Neuronal stem cell (in vitro differentiated cells): ENCODE measurements at places on chromosomes 7 and 10.

DNA sequence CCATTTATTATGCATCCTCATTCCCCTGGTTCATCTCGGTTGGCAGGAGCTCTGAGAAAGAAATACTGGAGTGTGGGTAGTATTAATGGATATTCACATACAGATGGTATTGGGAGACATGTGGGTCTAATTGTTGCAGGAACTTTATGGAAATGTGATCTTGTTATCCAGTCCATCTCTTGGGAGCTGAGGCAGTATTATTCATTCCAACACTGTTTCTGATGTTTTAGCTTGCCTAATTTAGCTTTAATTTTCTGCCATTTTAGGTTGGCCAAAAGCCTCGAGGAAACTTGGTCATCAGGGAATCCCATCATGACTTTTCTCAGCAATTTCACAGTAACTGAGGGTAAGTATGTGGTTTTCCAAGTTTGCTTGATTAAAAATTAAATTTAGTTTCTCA lies 125.7 kb downstream of the ABCA13 start:
- DNase-seq, result no peak

DNA sequence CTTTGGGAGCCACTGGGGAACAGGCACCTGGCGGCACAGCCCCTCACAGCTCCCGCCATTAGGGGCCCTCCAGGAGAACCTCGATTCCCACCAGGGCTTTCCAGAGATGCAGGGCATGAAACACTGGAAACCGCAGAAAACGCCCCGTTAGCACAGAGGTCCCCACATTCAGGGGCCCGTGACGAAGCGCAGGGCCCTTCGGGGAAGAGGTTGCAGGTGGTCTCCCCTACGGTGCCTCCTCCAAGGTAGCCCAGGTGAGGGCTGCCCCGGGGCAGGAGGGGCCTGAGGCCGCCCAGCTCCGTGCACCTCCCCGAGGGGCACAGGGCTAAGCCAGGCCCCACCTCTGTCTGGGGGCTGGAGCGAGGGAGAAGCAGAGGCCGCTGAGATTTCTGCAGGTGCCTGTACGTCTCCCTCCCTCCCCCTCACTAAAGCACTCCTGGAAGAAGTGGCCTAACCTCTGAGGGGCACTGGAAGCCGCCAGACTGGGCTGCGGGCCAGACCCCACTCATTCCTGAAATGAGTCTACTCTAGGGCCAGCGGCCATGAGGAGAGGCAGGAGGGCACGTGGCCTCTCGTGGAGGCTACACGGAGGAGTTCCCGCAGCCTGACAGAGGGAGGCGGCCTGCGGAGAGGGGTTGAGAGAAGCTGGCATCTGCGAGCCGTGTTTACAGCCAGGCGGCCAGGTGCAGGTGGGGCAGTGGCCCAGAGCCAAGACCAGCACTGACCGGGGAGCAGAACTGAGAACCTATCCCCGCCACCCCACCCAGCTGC lies 6.9 kb downstream of the PDGFA start:
- no peak for DNase-seq

- DNase-seq, result no peak
These were observed 3.6 kb downstream of the DUSP5 start for GRCh38 chr10:110501142-110501937.

DNA sequence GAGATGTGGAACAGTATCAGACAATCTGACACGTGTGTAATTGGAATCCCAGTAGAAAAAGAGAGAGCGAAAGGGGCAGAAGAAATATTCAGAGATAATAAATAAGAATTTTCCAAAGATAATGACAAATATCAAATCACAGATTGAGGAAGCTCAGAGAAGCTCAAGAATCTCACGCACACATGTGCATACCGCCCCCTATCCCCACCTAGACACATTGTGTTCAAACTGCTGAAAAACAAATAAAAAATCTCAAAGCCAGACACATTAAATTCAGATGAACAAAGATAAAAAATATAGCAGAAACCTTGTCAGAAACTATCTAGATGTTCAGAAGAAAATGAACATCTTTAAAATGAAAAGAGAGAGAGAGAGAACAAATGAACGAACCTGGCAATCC lies 17.2 kb downstream of the SFR1 start:
- DNase-seq, result no peak

GRCh38 chr7:137328373-137329120 lies 15.0 kb downstream of the PTN start:
- no peak for DNase-seq

DNA sequence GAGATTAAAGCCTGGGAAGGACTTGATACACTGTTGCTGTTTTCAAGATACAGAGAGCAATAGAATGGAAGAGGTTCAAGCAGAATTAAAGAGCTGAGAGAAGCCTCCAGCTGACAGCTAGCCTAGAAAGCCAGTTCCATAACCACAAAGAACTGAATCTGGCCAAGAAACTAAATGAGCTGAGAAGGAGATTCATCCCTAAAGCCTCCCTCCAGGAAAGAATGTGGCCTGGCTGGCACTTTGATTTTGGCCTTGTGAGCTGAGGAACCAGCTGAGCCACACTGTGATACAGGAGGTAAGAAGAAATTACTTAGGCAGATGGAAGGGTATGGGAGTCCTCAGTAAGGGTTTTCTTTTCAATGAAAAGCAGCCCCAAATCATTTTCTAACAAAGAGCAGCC lies 324.1 kb downstream of the PHF14 start:
- DNase-seq, result no peak

- DNase-seq, result no peak
These were observed 13.6 kb downstream of the DGKB start for GRCh38 chr7:14888962-14889361.

GRCh38 chr10:47192273-47192672 lies 107.7 kb upstream of the GDF10 start:
- no peak for DNase-seq

DNA sequence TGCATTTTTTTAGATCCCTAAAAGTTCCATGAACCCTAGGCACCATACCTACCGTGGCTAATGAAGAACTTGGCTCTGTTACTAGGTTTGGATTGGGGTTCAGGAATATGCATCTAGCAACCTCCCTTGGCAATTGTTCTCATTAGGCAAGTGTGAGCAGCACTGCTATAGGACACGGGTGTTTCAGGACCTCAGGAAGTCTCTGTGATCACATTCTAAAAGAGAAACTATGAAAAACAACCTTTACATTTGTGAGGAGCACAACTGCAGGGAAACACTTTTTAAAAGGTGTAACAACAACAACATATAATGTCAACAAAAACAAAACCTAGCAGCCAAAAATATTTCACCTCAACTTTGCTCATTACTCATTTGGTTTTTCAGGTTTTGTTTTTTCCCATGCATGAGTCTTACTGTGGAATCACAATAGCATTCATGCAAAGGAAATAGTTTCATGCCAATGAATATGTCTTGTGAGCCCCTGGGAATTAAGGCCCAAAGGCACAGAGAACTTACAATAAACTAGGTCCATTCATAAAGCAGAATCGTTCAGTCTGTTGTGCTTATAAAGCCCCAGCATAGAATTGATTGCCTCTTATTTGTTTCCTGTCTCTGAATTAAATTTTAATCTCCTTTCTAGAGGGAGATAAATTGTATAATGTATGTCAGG lies 255.7 kb upstream of the DGKB start:
- no peak for DNase-seq

- no peak for DNase-seq
These were observed 267.7 kb downstream of the ELMO1 start for GRCh38 chr7:37180828-37181549.

- DNase-seq, result no peak
These were observed 21.6 kb downstream of the TES start for GRCh38 chr7:116231949-116232348.

DNA sequence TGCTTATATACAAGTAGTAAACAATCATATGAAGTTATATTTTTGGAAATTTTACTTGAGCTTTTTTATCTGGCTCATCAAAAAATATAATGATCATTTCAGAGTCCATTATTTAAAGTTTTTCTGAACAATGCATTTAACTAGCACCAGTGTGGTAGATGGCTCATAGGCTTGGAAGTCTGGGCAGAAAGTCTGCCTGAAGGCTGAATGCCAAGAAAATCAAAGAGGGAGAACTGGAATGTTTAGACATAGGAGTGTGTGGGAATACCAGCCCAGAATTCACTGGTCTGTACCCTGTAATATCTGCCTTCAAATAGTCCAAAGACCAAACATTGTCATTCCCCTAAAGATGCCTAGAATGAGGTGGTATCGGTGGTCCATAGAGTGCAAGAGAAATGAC lies 40.3 kb upstream of the ANK3 start:
- DNase-seq, result no peak

DNA sequence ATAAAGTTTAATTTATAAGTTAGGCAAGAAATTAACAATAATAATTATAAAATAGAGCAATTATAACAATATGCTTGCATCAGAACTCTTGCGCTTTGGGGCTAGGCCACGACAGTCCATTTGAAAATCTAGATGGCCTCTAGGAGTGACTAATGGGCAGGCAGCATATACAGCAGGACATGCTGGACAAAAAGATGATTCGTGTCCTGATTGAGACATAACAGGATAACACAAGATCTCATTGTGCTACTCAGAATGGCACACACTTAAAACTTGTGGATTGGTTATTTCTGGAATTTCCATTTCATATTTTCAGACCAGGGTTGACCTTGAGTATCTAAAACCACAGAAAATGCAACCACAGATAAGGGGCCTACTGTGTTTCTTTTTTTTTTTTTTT lies 27.5 kb downstream of the CTNNA3 start:
- no peak for DNase-seq

GRCh38 chr10:110817614-110818013 lies 54.1 kb upstream of the PDCD4 start:
- DNase-seq, result no peak

DNA sequence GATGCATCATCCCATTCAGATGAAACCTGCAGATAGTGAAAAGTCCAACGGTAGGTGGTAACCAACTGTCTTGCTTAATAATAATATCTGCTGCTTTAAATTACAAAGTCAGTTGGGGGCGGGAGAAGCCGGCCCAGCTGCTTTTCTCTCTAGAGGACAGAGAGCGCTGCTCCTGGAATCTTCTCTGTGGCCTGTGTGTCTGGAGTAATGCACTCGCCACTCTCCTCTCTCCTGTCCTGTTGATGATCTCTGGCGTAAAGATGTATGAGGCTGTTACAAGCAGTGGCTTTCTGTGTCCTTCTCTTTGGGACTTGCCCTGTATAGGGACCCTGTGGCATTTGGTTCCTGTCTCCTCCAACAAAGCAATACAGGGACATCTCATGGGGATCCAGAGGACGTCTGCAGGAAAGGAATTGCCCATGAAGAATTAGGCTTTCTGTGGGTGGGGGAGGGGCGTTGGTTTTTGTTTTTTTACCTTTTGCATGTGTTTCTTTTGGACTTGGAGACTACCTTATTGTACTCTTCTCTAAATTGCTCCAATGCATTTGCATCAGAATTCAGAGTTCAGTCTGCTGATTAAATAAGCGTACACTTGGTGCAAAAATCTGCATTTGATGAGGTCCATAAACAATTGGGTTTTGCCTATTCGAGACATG lies 231.6 kb downstream of the CELF2 start:
- DNase-seq, result no peak

DNA sequence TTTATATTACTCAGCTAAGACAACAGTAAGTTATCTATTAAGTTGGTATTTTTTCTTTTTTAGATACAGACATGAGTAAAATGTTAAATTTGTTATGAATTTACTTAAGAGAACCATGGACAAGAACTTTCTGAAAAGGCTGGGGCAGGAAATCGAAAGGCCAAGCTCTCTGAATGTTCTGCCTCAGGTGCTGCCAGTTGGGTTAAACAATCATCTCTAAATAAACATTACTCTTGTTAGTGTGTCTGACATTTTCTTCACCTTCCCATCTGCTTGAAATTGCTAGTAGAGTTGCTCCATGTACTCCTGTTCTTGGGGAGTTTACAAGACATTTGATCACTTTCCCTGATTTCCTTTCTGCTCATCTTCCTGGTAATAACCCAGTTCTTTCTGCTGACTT lies 87.5 kb downstream of the ANKRD7 start:
- no peak for DNase-seq

DNA sequence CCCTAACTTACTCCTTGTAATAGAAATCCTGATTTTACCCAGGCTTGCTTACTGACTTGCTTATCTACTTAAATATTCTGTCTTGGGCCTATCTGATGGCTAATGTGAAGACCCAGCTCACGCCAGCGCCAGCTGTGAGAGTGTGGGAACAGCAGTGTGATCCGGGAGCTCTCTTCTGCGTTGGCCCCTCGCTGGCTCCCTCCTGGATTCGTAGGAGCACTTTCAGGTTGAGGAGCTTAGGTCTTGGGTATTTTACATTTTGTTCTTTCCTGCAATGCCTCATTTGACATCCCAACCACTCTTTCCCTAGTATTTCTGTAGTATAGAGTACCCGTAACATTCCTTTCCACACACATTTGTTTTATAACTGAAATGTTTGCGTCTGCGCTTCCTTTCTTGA lies 51.7 kb downstream of the CREM start:
- DNase-seq, result no peak
